Stimulated activated CD4-positive, alpha-beta T cell treated with anti-CD3 and anti-CD28 coated beads, Interleukin-1b, Interleukin-23, amount 100 ng/mL, for 1 hour (primary cell): ENCODE measurements at places on chromosomes 4 and X.

DNA sequence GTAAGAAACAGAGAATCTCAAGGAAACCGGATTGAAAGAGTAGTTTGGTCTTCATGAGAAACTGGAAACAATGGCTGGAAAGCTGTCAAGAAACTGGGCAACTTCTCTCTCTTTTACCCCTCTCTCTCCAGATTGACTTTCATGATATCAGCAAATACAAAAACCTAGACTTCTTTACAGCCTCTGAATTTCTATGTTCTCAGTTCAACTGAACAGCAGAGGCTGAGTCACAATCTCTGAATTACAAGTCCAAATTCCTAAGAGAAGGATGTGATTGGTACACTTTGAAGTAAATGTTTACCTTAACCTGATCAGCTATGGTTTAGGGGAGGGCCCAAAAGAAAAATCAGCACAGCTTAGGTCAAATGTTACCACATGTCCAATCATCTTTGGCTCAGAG is 974.9 kb downstream of the RPA4 start:
- DNase-seq = no peak

- DNase-seq = no peak
Measured at GRCh38 chr4:2907706-2908293, 55.4 kb downstream of the NOP14 start.

DNA sequence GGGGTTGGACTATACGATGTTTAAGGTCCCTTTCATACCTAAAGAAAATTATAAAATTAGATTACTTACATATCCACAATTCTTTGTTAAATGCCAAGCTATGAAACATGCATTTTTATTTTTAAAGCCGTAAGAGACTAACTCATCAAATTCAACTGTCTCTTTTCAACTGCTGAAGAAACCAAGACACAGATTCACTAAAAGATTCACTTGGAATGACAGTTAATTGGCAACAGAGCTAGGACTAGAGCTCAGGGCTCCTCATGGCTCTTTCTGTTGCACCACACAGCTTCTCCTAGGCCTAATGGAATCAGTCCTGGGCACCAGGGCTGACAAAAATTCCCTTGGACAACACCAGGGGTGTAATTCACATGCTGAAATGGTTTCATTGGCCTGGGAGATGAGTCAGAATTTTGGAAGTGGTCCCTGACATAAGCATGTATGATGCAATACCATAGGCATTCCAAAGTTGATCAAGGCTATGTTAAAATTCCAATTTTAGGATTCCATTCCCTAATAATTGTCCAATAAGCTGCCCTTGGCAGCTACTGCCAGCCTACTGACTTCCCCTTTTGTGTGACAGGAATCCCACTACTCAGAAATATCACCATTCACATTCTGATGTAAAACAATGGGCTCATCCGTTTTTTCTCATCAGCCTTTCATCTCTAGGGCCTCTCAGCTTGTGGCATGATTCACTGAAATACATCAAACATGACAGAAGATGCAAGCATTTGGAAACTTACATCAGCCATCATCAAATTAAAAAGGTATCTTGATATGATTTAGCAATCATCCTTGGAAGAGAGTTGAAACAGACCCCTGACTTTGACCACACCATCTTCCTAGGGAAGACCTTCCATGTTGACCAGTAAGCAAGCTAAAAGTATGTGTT is 54.2 kb downstream of the PLAC1 start:
- DNase-seq = no peak

GRCh38 chrX:70444946-70445656 is 466 bp downstream of the DLG3 start:
- no peak for DNase-seq

GRCh38 chrX:112866175-112866574 is 25.5 kb upstream of the AMOT start:
- DNase-seq = no peak

- DNase-seq = no peak
Measured at GRCh38 chr4:182788201-182788600, 129.0 kb downstream of the DCTD start.

- no peak for DNase-seq
Measured at GRCh38 chr4:55215087-55215486, 89.7 kb upstream of the KDR start.

- no peak for DNase-seq
Measured at GRCh38 chrX:10676235-10676957, 56.0 kb upstream of the MID1 start.

GRCh38 chr4:15547392-15547791 is 77.7 kb downstream of the CC2D2A start:
- DNase-seq = no peak

DNA sequence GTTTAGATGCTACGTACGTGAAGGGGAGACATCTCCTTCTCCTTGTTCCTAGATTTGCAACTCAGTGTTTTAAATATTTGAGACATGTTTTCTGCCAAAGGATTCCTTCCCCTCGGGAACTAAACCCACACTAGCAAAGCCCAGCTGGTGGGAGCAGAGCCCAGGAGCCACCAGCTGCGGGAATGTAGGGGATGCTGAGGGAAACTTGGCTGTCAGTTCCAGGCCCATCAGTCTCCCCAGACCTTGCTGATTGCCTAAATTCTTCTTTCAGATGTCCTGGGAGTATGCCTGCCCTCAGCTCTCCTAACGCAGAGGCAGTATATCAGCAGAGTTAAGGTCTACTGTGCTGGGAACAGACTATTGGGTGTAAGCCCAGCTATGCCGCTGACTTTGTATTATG is 630.0 kb upstream of the TENM3 start:
- no peak for DNase-seq

DNA sequence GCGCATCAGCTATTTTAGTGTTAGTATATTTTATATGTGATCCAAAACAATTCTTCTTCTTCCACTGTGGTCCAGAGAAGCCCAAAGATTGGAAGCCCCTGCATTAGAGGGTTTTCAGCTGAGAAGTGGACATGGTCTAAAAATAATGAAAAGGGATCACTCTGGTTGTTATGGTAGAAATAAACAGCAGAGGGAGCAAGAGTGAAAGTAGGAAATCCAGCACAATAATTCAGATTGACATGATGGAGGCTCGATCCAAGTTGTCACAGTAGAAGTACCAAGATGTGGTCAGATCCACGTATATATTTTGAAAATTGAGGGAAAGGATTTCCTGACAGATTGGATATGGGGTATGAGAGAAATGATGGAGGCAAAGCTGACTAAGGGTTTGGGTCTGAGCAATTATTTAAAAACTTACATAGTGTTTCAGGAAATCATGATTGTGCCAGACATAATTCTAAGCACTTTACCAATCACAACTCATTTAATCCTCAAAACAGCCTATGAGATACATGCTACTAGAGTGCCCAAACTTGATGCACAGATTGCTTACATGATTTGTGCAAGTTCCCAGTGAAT is 17.0 kb upstream of the TMEM144 start:
- DNase-seq = no peak

DNA sequence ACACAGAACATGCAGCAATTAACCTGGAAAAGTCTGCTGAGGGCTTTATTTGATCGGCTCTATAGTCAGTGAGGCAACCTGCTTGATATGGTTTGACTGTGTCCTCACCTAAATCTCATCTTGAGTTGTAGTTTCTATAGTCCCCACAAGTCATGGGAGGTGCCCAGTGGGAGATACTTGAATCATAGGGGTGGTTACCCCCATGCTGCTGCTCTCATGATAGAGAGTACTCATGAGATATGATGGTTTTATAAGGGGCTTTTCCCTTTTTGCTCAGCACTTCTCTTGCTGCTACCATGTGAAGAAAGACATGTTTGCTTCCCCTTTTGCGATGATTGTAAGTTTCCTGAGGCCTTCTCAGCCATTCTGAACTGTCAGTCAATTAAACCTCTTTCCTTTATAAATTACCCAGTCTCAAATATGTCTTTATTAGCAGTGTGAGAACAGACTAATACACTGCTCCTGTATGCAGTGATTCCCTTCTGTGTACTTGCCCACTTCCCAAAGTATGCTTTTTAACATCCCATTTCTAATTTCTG is 78.2 kb downstream of the NPFFR2 start:
- no peak for DNase-seq

DNA sequence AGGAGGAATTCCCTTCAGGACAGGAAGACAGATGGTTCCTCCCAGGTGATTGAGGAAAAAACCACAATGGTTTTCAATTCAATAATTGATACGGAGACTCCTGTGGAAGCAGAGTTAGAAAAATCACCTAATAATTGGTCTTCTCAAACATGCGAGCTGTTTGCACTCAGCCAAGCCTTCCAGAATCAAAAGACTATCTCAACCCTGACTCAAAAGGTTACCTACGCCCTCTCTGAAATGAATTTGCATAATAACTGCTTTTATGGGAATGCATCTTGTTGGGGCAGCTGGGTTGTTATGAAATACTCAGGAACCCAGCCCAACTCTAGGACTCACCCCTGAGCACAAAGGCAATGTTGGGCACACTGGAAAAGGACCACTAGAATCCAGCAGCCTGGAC is 66.9 kb upstream of the ARSJ start:
- DNase-seq = no peak

GRCh38 chr4:109301651-109302360 is 652 bp downstream of the COL25A1 start:
- no peak for DNase-seq

DNA sequence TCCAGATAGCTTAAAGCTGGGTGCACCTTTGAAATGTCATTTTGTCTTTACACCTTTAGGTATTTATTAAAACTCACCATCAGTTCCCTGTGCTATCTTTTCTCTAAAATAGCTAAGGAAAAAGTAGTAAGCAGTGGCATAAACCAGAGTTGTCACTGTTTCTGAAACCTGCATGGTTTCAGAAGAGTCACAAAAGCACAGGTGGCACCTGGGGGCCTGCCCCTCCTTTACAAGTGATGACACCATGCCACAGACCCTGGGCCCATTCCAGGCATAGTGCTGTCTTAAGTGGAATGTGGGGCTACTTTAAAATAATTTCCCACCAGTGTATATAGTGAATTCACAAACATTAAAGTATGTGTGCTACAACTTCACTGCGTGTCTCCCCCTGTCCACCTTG is 47.8 kb downstream of the DCUN1D4 start:
- no peak for DNase-seq

GRCh38 chr4:128163177-128164117 is 102.3 kb downstream of the LARP1B start:
- DNase-seq = no peak

DNA sequence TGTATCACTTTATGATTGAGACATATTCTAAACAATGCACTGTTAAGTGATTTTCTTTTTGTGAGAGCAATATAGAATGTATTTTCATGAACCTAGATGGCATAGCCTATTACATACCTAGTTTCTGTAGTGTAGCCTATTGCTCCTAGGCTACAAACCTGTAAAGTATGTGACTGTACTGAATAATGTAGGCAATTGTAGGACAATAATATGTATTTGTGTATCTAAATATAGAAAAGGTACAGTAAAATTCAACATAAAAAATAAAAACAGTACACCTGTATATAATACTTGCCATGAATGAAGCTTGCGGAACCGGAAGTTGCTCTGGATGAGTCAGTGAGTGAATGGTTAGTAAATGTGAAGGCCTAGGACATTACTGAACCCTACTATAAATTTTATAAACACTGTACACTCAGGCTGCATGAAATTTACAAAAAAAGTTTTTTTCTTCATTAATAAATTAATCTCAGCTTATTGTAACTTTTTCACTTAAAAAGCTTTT is 106.7 kb downstream of the VSIG4 start:
- DNase-seq = no peak

DNA sequence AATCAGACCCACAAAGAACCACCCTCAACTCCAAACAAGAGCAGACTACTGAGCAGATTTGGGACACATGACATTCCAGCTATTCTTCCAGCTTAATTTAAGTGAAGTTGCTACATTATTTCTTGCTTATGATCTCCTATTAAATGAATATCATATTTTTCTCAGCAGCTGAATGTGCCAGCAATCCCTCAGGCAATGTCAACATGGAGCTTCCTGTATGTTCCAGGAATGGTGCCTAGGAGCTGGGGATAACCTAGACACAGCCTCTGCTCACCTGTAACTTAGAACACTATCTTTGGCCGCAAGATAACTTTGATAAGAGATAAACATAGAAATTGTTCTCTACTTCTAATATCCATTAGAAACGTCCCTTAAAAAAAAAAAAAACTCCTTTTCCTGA is 274.4 kb upstream of the RASGEF1B start:
- no peak for DNase-seq

DNA sequence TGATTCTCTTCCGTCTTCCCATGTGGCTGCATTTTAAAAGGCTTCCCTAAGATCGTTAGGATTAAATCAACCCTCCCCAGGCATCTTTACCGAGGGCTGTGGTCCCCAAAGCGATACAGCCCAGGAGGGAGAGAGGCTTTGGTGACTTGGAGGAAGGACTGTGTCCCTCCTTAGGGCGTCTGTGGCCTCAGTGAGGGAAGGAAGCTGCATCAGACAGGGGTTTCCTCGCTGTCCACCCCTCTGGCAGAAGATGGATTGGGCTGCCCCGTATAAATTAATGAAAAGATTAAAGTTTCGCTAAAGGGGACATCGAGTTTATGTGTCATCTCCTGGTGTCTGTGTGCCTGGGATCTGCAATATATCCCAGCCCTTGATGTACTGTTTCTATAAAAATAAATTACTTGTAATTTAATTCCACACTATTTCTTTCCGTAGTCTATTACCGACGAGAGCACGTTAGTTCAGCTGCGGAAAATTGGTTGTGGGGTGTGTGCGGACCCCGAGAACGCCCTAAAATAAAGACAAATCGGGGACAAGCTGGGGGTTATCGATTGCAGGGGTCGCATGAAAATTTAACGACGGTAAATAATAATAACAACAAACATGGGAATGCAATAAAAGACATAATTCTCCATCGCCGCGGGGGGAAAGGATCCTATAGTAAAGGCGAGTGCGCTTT is 6.5 kb downstream of the SHOX start:
- no peak for DNase-seq

DNA sequence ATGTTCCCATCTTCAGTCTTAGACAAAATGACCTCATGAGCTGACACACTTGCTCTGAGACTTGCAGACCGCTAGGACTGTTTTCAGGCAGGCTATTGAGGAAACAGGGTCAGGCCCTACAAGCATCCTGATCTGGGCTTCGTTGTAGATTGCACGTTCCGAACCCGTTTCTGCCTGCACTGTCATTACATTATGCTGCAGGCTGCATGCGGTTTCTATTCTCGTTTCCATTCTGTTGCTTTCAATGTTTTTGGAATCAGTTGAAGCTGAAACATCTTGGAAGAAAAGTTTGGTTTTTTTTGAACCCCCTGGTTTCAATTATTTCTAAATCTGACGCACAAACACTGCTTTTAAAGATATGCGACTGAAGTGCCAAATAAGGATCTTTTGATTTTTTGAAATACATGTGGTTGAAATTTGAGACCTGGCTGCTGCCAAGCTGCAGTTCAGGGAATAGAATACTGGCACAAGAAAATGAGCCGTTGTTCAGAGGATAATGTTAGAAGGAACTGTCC is 716.1 kb upstream of the INTU start:
- DNase-seq = no peak

GRCh38 chr4:4761128-4761982 is 98.1 kb upstream of the MSX1 start:
- no peak for DNase-seq

DNA sequence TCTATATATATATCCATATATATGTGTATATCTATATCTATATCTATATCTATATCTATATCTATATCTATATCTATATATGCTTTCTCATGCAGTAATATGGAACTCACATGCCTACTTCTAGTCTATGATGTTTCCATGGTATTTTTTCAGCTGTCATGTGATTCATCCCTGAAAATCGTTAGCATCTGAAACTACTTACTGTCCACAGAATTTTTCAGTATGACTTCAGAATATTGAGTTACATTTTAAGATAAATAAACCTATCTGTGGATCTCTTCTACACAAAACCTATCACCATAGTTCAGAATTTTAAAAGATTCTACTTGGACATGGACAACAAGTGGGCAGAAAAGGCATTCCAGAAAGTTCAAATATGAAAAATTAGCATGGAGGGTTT is 855.1 kb upstream of the INTU start:
- DNase-seq = no peak
